ENCODE measurements at places on chromosomes 5 and 9.

- DNase-seq: no peak
Observed at GRCh38 chr9:96604004-96604319, 15.7 kb downstream of the CDC14B start.

- no peak for DNase-seq
Observed at GRCh38 chr9:131335368-131335755, 45.8 kb downstream of the PLPP7 start.

- no peak for DNase-seq
Observed at GRCh38 chr9:15529566-15530324, 19.0 kb upstream of the PSIP1 start.

GRCh38 chr5:157925786-157926671 is 67.1 kb upstream of the CLINT1 start:
- DNase-seq: no peak

GRCh38 chr5:164663198-164663989 is 1158.0 kb downstream of the MAT2B start:
- no peak for DNase-seq

GRCh38 chr5:131514316-131515283 is 120.4 kb downstream of the RAPGEF6 start:
- DNase-seq: no peak

- DNase-seq: no peak
Observed at GRCh38 chr5:169696621-169697510, 59.8 kb downstream of the DOCK2 start.

Measured in esophagus squamous epithelium (tissue), 5 donors.